ENCODE measurements at places on chromosomes 12 and 14.

DNA sequence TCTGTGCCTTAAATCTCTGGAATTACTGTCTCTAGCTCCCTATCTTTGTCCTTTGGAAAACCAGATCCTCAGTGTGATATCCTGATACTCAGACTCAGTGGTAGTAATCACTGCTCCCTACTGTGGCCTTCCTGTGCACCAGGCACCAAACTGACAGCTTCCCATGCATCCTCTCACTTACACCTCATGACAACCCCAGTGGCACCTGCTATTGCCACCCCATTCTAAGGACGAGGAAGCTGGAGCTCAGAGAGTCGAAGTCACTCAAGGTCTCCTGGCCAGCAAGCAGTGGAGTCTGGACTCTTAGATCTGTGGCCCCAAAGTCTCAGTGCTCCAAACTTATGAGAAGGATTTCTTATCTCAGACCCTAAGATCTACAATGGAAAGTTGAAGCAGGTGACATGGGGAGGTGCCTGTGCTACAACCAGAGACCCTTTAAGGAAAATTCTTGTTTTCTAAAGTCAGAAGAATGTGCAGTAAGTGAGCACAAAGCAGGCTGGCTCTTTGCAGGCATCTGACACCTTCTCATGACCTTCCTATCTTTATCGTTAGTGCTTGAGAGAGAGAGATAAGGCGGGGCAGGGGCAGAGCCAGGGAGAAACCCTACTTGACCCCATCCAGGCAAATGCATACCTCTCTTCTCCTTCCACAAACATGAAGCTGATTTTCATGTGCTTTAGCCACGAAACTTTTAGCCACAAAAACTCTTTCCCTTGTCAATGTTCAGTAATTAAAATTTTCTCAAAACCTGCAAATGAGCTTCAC is 47.1 kb downstream of the CCDC60 start:
- DNase-seq: no peak

DNA sequence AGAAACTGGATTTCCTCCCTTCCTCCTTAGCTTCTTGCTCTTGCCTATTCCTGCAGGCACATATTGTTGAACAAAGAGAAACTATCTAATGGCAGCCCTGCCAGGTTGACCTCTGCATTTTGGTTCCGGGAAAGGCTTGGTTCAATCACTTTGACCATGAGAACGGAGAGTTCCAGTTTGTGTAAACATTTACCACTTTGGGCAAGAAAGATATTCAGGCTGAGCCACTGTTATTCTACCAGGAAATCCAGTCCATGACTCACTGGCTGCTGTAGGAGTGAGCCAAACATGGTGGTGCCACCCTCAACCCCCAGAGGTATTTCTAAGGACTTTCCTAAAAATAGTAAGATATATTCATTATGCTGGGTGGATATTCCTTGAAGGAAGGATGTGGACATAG is 242.2 kb upstream of the OR4E1 start:
- no peak for DNase-seq

GRCh38 chr14:102746634-102747438 is 30.4 kb upstream of the TRAF3 start:
- DNase-seq: no peak

DNA sequence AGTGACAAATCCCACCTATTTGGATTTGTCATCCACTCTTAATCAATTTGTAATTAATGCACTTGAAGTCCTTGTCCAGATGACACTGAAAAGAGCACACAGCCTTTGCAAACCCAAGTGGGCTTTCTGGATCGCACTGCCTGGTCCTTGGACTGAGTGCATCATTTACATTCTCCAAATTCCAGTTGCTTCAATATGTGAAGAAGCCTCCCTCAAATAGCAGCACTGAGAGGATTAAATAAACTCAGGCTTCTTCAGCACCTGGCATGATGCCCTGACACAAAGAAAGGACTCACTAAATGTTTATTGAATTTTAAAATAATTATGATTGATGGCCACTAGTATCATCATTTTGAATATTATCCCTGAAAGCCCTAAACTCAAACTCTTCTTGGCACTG is 496.5 kb downstream of the VRK1 start:
- no peak for DNase-seq

DNA sequence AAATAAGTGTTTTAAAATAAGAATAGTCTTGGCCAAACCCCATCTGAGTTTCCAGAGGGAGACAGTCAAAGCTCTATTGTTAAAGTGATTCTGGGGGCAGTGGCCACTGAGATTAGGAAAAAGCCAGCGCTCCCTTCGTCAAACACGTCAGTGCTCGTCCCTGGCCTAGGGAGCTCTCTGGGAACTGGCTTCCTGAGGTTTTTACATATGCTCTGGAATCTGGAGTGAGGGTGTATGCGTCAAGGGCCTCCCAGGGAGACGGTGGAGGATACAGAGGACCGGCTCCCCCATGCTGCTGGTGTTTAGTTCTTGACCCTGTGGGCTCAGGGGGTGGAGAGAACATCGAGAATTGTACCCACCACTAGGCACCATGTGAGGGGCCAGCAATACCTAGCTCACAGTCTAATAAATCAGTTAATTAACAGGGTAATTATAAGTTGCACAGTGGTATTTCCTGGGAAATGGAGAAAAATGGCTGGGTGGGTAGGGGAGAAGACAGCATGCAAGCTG is 87.0 kb downstream of the SLC25A47 start:
- DNase-seq: no peak

GRCh38 chr14:55730592-55731310 is 150.7 kb downstream of the KTN1 start:
- DNase-seq: no peak

All from T-helper 2 cell treated with Interferon-gamma antibody and Interleukin-4, amounts not matched to agents 5 μg/mL and 100 μg/mL, for 36 hours (primary cell).